CD4-positive, alpha-beta memory T cell (primary cell): ENCODE measurements at places on chromosomes 5 and 9. TPM values are rescaled to one million over a fixed set of nuclear protein-coding genes. Genes with fewer than 3 reads are reported as not detected.
A peak's percentile ranks its signal among the peaks of the same experiment; 100 is the strongest.

The TRPM3 gene
- not detected for total RNA-seq

The CXXC5 gene
- total RNA-seq, result 1.6 TPM

The INSL4 gene
- total RNA-seq, result not detected

The PALM2AKAP2 gene
- not detected for total RNA-seq

The MARCHF3 gene
- 3.3 TPM for total RNA-seq

The LCN15 gene
- total RNA-seq, result not detected

The SUSD3 gene
- 63.7 TPM for total RNA-seq

The APBA1 gene
- 0.83 TPM for total RNA-seq

The CDKN2A gene
- 7.0 TPM for total RNA-seq

The KCNMB1 gene
- not detected for total RNA-seq

The MAMDC4 gene
- 9.3 TPM for total RNA-seq

The SLIT3 gene
- total RNA-seq, result not detected

The SPATA6L gene
- total RNA-seq, result 3.4 TPM

The LMX1B gene
- total RNA-seq, result not detected

The EPB41L4B gene
- total RNA-seq, result not detected

- no peak for DNase-seq
These were observed 15.6 kb upstream of the FAM81B start for GRCh38 chr5:95375591-95375990.

DNA sequence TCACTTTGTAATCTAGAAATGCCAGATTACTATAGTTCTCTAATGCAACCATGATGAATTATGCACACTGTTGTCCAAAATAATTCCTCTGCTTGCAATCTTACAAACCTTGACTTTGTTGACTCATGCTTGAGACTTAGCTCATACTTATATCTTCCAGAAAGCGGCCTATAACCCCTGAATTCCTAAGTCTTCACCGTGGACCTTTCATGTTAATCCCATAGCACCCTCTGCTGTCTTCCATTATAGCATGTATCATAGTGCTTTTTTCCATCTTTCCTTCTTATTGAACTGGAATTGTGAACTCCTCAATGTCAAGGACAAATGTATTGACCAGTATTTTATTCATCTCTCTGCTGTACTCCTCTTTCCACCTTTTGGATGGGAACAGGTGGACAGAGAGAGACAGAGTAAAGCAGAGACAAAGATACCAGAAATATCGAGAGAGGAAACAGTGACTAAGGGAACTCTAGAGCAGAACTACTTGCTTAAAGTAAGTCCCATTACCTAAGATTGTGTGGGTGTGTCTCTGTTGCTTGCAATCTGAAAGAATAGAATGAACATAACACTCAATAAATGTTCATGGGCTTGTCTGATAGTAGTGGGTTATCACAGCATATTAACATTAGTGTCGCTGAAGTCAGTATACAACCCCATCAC lies 110.0 kb downstream of the LURAP1L start:
- DNase-seq, result no peak

GRCh38 chr5:179211631-179212030 lies 133.6 kb downstream of the ADAMTS2 start:
- no peak for DNase-seq

DNA sequence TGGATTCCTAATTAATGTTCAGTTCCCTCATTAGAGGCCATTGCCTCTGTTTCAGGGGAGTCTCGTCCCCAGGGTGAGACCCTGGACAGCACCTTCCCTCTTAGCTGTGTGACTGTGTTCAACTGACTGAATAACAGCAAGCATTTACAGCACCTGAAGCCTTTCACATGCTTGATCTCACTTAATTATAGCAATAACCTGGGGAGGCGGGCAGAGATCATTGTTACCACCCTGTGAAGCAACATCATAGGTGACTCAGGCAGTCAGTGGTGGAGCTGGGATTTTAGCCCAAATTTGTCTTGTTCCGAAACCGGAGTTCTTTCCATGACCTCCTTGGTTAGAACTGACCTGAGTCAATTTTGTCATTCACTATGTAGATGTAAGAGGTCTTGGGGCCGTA lies 105.2 kb upstream of the RAD23B start:
- DNase-seq, result no peak

DNA sequence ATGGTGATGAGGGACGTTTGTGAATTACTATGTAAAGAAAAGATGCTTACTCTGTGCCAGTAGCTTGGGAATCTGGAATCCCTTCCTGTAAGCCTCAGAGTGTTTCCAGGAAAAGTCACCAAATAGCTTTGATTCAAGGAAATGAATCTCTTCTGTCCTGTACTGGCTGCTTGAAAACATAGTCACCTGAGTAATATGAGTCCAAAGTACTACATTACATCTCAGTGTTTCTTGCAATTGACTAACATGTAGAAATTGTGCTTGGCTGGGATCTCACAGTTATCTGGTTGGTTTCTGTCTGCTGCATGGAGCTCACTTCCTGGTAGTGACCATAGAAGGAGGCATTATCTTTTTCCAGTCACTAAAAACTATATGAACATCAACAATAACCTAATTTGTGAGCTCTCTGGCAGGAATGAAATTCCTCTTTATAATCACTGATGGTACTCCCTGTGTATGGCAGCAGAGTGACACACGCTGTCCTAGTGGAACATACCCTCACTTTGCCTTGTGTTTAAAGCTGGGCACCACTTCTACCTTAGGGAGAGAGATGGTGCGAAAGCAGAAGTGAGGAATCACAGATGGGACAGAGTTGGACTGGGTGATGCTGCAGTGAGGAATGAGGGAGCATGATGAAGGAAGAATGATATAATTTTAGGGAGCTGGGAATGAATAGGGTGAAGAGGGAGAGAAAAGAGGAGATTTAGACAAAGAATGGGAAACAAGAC lies 568.5 kb downstream of the RAB3C start:
- DNase-seq, result no peak

GRCh38 chr5:33379757-33380156 lies 61.0 kb upstream of the TARS1 start:
- DNase-seq, result no peak

DNA sequence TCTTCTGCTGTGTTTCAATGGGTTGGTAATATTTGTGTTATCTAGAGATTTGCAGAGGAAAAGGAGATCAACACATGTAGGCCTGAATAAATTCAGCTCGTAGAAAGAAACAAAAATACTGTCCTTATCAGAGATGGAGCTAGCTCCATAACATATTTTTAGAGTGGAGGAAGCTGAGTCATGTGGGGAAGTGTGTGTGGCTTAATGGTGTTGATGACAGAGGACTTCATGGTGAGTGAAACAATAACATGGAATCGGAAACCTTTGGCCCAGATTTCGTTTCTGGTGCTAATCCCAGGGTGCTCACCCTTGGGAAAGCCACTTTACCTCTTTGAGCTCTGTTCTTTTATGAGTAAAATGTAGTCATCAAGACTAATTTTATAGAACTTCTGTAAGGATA lies 825.0 kb downstream of the TLR4 start:
- DNase-seq, result no peak

DNA sequence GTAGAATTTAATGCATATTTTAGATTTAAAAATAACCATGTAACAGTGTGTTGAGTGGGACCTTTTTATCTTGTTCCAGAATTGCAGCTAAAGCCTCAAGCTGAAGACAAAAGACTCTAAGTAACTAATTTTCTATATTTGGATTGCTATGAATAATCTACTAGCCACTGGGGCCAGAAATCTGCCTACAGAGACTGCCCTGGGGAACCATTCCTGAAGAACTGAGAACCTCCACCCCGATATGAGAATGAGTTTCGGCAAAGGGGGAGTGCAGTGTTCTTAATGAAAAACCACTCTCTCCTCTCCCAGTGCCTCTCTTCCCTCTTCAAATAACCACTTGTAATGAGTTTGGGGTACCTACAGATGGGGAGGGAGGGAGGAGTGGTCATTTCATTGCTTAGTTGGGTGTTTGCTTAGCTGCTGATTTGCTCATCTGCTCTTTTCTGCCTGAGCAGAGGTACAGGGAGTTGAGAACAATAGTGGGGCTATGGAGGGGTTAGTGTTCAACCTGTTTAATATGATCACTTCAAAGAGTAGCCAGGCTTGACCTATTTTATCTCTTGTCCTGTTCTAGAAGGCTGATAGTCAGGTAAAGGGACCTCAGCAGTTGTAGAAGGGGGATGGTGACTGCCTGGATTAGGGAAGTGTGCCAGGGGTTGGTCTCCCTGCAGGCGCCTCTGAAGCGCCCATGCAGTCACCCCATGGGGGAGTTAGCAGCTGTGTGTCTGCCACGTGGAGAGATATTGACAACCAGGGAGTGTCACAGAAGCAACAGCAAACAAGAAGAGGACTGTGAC lies 47.7 kb downstream of the ATG10 start:
- DNase-seq, result no peak

DNA sequence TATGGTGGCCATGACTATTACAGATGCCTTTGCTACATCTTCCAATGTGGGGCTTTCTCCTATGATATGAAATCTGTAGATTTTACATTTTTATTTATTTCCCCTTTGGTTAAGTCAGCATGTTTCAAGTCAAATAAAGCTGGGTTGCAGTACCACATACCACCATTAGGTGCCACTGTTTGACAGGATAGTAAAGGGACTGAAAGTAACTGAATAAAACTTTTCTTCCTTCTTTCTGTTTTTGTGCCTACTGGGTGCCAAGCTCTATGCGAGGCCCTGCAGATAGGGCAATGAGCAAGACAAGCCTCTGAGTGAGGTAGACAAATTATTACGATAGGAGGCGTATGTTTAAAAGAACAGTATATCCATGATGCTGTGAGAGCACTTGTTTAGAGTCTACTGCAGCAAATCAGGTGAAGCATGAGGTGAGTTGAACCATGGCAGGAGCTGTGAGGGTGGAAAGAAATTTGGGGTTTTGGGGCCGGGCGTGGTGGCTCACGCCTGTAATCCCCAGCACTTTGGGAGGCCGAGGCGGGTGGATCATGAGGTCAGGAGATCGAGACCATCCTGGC lies 64.8 kb downstream of the GDNF start:
- DNase-seq, result no peak

DNA sequence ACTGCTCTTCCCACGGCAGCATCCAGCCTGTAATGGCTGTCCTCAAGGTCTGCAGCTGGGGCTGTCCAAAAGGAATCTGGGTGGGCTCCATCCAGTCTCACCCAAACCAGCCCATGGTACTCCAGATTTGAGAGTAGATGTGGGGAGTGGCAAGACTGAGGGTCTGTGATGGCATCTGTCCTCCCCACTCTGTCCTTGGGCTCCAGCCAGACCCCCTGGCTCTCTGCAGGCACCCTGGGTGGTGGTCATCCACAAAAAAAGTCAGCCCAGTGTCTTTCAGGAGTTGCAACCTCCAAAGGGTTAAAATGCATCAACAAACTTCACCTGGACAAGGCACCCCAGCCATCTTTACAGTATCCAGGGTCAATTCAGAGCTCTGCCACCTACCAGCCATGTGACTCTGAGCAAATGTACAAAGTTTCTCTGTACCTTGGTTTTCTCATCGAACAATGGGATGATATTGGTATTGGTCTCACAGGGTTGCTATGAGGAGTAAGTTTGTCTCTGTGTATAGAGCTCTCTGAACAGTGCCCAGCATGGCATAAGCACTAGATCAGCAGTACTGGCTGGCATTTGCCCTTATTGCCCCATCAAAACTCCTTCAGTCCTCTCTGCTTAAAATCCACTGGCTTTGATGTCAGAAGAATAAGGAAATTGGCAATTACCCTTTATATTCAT lies 7.3 kb upstream of the S1PR3 start:
- no peak for DNase-seq

GRCh38 chr9:114060070-114060469 lies 18.0 kb downstream of the AMBP start:
- DNase-seq, result no peak

DNA sequence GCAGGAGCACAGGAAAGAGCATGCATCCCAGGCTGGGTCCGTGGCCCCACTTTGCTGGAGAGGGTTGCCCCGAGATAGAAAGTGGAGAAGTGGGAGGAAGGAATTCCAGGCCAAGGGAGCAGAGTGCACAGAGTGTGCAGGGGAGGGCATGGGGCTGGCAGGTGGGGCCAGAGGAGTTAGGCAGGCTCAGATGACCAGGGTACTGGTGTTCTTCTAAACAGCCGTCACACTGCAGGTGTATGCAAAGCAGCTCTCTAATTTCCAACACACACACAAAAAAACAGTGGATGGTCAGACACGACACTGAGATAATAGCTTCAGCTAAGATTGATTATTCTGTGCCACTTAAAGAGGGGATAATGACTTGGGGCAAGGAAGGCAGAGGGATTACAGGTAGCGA lies 212.2 kb downstream of the MTRR start:
- DNase-seq, result no peak

- no peak for DNase-seq
These were observed 186.8 kb downstream of the TTLL11 start for GRCh38 chr9:121906074-121906870.

DNA sequence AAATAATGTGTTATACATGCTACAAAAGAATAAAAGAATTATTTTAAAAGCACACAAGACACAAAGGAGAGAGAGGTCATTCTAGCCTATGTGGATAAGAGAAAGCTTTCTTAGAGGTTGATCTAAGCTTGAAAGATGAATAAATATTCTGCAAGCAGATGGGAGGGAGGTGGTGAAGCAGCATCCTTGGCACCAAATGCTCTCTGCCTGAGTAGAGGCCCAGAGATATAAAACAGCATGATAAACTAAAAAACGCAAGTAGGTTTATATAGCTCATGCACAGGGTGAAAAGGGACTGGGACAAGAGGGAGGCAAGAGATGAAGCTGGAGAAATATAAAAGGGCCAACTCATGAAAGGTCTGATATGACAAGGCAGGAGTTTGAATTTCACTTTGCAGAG lies 283.2 kb upstream of the POU5F2 start:
- no peak for DNase-seq

DNA sequence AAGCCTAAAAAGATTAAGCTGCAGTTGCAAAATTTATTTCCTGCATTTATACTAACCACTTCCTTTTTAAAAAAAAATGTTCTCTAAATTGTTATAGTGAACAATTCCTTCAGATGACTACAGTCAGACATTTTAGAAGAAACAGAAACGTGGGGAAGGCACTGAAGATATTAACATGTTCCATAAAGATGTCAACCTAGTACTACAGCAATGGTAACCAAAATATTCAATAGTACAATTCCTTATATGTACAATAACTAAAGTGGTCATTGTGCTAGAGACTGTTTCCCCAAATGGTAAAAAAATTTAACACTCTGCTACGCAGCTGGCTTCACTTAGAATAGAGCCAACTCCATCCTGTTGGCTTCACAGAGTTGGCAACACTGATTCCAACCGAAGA lies 97.7 kb downstream of the FNBP1 start:
- peak; percentile 65 for DNase-seq

GRCh38 chr5:143409926-143410325 lies 6.4 kb upstream of the NR3C1 start:
- peak; percentile 56 for DNase-seq

- no peak for DNase-seq
These were observed 426.5 kb downstream of the CTNND2 start for GRCh38 chr5:11477786-11478185.
